ENCODE measurements at places on chromosomes 16 and 17.

DNA sequence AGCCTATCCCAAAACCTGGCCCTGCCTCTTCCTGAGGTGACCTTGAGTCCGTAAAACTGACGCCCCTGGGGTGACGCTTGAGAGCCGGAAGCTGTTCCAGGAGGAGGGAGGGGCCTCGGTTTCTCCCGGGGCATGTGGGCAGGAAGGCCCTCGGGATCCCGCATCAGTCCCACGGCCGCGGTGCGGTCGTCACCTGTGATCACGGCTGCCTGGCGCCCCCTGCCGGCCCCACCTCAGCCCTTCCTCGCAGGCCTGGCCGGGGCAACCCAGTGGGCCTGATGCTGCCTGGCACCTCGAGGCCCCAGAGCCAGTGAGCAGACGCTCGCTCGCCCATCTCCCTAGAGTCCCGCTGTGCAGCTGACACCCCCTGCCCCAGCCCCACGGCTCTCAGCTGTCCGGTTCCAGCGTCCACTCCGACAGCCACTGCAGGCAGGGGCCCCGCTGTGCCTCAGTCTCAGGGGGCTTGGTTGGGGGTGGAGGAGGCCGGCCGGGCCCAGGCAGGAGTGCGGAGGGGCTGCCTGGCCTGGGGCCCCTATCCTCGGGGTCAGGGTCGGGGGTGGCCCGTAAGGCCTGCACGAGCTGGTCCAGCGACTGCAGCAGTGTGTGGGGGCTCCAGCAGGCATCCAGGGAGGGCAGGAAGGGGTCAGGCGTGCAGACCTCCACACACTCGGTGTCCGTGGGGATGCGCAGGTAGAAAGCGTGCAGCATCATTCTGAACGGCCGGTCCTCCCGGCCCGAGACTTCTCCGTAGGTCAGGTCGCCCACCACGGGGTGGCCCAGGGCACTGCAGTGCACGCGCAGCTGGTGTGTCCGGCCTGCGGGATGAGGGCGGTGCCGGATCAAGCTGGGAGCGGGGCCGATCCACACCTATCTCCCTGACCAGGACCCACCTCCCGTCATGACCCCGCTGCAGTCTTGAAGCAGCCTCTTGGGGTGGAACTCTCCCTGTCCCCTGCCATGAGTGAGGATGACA lies 2.3 kb downstream of the RPUSD1 start:
- DNase-seq = peak; percentile 77

GRCh38 chr17:55730380-55730779 lies 7.7 kb upstream of the TMEM100 start:
- no peak for DNase-seq

- DNase-seq = peak; percentile 60
Observed at GRCh38 chr17:73956595-73957465, 246.6 kb upstream of the RPL38 start.

DNA sequence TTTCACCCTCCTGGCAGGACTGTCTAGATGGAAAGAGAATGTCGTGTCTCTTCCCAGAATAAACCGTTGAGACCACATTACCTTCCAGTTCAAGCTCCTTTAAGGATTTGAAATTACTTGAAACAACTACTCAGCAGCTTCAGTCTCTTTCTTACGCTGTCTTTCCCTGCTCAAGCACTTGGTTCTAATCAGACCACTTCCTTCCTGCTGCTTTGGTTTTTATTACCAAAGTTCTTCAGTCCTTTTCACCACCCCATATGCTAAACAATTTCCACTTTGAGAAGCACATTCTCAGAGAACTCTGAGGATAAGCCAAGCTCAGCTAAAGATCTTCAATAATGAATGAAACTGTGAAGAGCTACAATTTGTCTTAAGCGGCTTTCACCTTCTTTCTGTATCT lies 105.4 kb downstream of the STX8 start:
- DNase-seq = peak; percentile 61

DNA sequence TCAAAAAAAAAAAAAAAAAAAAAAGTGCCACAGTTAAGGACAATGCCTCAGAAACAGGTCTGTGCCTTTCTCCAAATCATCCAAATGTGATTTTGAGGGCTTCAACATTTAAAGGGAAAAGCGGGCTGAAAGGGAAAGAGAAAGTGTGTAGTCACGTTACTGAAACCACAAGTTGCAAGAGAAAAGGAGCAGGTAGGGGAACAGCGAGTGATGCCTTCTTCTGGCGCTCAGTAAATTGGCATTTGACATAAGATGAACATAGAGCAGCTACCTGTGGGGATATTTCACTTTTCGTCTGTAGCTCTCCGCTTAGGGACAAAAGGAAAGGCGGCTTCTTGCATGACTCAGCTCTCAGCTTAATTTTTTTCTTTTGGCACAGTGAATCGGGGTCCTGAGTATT lies 11.1 kb downstream of the CMTM2 start:
- peak; percentile 58 for DNase-seq

DNA sequence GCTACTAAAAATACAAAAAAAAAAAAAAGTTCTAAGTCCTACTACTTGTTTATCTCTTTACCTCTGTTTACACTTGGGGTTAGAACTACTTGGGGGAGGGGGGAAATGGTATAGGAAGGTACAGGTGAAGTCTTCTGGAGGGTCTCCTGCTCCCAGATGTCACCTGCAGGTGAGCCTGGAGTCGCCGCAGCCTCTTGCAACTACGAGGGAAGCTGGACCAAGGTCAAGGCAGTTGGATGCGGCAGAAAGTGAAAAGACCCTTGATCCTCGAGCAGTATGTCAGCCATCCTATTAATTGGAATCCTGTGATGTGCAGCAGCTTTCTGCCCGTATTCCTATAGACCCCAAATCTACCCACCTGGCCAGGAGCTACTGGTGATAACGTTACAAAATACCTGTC lies 33.0 kb downstream of the HAPSTR1 start:
- DNase-seq = no peak

DNA sequence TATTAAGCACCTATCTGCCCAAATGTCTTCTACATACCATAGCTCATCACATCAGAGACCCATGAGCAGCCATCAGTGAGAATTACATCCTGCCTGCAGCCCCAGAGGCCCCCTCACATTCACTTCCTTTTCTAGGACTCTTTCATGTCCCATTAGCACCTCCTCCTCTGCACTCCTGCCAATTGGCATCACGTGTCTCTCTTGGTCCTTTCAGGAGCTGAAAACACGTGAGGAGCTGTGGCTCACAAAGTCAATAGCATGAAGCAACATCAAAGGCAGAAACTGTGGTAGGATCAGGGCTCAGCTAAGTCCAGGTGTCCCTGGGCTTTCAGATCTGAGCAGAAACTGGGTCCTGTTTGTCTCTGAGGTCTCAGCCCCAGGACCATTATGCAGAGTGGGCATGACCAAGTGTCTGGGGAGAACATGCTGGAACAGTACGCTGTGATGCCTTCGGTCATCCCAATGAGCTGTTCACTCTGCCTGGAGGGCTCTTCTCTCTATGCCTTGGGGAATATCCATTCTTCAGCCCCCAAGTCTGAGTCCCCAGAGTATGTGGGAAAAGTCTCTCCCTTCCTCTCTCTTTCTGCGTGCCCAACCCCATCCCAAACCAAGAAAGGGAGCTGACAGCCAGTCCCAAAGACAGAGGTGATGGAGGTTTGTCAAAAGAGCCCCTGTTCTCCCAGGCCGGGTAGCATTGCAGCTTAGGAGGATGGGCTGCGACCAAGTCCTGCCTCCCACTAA lies 457.0 kb upstream of the CDH5 start:
- DNase-seq = no peak

- DNase-seq = no peak
Observed at GRCh38 chr17:310111-311010, 42.2 kb downstream of the RPH3AL start.

DNA sequence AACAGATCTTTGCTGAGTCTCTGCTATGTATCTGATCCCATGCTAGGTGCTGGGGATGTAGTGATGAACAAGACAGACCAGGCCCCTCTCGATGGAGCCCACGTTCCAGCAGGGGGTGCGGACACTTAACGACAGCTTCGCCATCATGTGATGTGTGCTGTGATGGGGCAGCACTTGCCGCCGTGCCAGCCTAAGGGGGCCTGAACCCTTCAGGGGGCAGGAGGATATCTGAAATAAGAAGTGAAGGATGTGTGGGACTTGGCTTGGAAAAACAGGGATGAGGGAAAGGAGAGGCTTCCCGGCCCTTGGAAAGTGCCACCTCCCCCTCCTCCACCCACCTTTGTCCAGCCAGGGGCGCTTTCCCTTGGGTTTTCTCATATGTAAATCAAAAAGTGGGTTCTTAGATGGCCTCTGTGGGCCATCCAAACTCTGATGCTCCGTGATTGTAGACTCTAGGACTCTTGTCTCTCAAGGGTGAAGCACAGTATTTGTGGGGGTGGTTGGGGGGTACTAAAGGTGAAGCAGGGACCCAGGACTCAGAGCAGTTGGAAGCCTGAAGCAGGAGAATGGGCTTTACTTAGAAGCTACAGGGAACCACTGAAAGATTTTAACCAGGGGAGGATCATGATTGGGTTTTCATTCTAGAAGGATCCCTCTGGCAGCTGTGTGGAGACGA lies 4.0 kb upstream of the DLX3 start:
- no peak for DNase-seq

DNA sequence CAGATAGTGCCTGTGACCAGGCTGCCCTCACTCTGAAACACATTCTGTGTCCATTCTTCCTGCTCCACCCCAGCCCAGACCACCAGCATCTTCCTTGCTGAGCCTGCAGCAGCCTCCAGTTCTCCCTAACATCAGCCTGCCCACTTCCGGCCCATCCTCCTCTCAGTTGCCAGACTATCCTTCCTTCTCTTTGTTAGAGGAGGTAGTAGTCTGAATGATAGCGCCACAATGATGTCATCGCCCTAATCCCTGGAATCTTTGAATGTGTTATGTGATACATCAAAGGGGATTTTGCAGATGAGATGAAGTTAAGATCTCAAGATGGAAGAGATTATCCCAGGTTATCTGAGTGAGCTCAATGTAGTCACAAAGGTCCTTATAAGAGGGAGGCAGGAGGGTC lies 3.2 kb upstream of the ZDHHC1 start:
- DNase-seq = no peak

Measured in activated CD8-positive, alpha-beta T cell treated with anti-CD3 and anti-CD28 coated beads, Interleukin-2, amount 10 ng/mL, durations not matched to agents 7 days and 5 days (primary cell).